ENCODE measurements at places on chromosomes 4 and X.
A peak's percentile ranks its signal among the peaks of the same experiment; 100 is the strongest.

DNA sequence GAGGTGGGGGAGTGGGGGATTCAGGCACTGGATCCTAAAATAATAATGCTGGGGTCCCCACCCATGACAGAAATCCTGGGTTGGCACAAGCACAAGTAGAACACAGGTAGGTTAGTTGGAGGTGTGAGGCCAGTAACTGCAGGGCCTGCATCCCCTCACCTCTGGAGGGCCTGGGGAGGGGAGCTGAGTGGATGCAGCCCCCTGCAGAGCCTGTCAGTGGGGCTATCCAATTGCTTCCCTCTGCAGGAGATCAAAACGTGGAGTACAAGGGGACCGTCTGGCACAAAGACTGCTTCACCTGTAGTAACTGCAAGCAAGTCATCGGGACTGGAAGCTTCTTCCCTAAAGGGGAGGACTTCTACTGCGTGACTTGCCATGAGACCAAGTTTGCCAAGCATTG is 43.7 kb downstream of the MAP7D3 start:
- DNase-seq = no peak

DNA sequence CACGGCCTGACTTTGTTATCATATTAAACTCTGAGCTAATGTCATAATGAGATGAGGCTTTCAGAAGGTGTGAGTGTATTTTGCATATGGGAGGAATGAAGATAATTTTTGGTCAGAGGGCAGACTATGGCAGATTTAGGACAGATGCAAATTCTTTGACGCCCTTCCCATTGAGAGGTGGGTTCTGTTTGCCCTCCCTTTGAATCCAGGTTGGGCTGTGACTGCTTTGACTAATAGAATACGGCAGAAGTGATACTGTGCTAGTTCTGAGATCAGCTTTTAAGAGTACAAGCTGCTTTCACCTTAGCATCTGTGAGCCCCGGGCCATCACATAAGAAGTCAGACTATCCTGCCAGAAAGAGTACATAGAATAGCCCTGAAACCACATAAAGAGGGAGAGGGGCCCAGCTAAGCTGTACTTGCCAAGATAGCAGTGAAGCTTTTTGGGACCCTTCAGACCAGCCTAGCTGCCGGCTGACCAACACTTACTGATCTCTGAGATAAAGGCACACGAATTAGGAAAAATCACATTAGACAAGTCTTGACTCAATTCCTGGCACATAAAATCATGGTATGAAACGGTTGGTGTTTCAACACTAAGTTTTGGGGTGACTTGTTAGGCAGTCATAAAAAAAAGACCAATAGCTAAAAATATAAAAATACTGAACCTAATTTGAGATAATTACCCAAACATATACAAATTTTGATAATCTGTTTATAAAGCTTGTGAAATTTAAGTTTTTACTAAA is 166.7 kb upstream of the SH3RF1 start:
- peak; percentile 10 for DNase-seq

DNA sequence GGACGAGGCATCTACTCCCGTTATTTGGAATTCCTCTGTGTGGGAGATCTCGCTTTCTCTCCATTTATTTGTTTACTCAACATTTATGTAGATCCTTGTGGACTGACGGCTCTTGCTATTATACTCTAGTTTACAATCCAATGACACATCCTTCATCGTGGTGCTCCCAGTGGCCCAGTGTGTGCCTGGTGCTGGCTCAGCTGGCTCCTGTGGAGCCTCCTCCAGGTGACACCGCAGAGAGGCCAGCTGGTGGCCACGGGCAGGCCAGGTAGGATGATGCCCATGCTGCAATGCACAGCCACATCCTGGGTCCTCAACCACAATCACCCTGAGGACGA is 84.0 kb upstream of the AFAP1 start:
- DNase-seq = no peak

DNA sequence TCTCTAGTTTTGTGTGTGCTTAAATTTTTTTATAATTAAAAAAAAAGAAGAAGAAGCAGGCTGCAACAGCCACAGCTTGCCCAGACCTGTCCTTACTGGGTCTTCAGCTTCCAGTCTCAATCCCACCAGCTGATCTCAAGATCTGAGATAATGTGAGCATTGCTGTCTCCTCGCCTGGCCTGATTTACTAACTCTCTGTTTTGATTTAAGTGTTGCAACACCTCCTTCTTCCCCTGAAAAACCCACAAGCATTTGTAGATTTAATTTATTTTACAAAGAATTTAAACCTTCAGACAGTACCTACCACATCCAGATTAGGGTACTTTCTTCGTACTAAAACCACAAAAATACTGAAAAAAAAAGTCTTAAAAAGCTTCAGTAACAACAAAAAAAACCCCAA is 38.0 kb downstream of the FAM241A start:
- DNase-seq = no peak

DNA sequence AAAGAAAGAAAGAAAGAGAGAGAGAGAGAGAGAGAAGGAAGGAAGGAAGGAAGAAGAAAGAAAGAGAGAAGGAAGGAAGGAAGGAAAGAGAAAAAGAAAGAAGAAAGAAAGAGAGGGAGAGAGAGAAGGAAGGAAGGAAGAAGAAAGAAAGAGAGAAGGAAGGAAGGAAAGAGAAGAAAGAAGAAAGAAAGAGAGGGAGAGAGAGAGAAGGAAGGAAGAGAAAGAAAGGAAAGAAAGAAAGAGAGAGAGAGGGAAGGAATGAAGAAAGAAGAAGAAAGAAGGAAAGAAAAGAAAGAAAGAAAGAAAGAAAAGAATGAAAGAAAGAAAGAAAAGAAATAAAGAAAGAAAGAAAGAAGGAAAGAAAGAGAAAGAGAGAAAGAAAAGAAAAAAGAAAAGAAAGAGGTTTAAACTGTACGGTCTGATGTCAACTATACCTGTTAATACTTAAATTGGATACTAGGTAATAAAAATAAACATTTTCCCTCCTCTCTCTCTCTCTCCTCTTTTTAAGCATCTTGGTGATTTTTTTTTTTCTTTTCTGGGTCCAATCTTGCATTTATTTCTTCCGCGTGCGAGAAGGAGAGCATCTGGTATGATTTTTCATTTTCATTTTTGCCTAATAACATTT is 93.8 kb downstream of the CRLF2 start:
- DNase-seq = no peak

GRCh38 chr4:113179996-113180395 is 130.5 kb downstream of the ANK2 start:
- no peak for DNase-seq

DNA sequence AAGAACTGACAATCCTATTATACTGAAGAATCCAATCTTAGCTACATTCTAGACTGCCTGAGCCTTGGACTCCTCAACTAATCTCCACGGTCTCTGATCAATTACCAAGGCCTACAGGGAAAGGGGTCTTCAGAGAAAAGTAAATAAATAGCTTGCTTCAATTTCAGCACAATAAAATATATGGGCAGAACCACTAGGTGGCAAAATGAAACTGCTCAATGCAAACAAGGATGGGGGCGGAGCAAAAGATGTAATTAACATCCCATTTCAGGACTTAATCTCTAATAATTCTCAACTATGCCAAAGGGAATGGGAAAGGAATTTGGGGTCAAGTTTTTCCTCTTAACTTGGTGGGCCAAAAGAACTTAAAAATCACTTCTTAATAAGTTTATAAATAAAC is 78.4 kb upstream of the MAP3K15 start:
- DNase-seq = no peak

GRCh38 chr4:7649741-7650531 is 215.2 kb upstream of the PSAPL1 start:
- DNase-seq = peak; percentile 28

GRCh38 chr4:113869743-113870375 is 108.3 kb upstream of the CAMK2D start:
- peak; percentile 80 for DNase-seq

- DNase-seq = no peak
Observed at GRCh38 chr4:115158296-115158695, 44.9 kb upstream of the NDST4 start.

- no peak for DNase-seq
Observed at GRCh38 chr4:132488555-132488954, 660.5 kb upstream of the PCDH10 start.

DNA sequence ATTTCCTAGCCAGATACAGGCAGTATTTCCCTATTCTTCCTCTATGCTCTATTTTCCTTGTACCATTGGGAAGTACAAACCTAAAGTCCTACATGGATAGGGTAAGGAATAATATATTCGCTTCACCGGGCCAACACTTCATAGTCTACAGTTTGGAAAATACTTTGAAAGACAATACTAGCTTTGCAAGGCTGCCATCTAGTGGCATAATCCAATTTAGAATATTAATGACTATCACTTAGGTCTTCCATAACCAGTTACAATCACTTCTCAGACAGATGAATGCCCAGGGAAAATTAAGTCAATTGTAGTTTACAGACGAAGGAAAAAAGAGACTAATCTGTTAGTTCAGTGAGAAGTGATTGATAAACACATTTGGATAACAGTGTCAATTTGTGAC is 141.0 kb upstream of the FAM47C start:
- DNase-seq = no peak

- DNase-seq = no peak
Observed at GRCh38 chr4:39498727-39499020, 28.6 kb downstream of the UGDH start.

DNA sequence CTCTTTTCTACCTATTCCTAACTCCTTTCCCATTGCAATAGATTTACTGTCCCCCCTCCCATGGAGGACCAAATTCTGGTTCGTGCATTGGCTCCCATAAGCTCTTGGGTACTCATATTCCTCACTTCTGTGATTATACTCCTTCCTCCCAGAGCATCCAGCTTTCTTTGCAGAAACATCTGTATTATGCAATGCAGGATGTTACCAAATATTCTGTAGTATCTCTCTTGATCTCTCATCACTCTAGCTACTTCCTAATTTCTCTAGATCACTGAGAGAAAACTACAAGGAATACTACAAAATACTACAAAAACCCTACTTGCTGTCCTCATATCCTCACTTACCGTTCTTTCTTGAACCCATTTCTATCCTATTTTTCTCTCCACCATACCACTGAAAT is 395.9 kb upstream of the HS3ST1 start:
- DNase-seq = no peak

GRCh38 chr4:119731146-119731742 is 102.6 kb upstream of the PDE5A start:
- DNase-seq = no peak

- peak; percentile 27 for DNase-seq
Observed at GRCh38 chrX:119398974-119399771, at the start of gene SLC25A43. Gene SLC25A43, plus strand, starts transcription at chrX:119399336. Its CDS starts 68 bp downstream, at chrX:119399404.
